ENCODE measurements at places on chromosomes 6 and 20.

DNA sequence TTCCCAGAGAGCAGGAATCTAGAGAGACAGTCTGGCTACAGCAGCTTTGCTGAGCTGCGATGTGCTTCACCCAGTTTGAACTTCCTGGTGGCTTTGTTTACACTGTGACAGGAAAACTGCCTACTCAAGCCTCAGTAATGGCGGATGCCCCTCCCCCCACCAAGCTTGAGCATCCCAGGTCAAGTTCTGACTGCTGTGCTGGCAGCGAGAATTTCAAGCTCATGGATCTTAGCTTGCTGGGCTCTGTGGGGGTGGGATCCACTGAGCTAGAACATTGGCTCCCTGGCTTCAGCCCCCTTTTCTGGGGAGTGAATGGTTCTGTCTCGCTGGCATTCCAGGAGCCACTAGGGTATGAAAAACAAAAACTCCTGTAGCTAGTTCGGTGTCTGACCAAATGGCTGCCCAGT, 91.0 kb upstream of the ESR1 start:
- DNase-seq = no peak

DNA sequence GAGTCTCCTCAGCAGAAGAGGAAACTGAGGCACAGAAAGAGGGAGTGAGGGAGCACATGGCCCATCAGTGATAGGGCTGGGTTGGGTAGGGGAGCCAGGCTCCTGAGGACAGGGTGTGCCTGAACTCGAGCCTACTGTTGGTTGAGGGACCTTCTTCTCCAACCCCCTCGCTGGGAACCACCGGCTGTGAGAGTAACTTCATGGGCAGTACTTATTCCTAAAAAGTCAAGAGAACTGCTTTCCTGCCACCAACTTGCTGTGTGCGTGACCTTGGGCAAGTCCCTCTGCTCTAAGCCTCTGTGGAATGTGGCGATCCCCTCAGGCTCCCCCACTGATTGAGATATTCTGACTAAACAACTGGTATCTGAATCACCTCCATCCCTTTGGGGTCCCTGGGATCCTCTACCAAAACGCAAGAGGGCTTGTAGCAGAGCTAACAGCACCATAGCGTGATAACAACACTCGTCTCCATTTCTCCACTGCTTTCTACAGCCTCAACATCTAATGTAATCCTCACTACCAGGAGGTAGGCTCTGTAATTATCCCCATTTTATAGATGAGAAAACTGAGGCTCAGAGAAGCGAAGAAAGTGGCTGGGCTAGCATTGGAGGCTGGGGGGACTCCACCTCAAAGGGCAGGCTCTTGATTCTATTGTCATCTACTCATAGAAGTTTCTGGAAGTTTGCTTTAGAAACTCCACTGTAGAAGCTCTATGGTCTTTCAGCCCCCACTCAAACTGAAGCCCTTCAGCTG, 76.0 kb downstream of the JPH2 start:
- no peak for DNase-seq

GRCh38 chr20:35568645-35569044, 26.8 kb downstream of the ERGIC3 start:
- no peak for DNase-seq

GRCh38 chr20:38671186-38671585, 53.1 kb upstream of the SLC32A1 start:
- no peak for DNase-seq
